ENCODE measurements at places on chromosomes 6 and 20.
A peak's percentile ranks its signal among the peaks of the same experiment; 100 is the strongest.

- DNase-seq, result no peak
Observed at GRCh38 chr6:123589317-123589716, 47.4 kb downstream of the TRDN start.

DNA sequence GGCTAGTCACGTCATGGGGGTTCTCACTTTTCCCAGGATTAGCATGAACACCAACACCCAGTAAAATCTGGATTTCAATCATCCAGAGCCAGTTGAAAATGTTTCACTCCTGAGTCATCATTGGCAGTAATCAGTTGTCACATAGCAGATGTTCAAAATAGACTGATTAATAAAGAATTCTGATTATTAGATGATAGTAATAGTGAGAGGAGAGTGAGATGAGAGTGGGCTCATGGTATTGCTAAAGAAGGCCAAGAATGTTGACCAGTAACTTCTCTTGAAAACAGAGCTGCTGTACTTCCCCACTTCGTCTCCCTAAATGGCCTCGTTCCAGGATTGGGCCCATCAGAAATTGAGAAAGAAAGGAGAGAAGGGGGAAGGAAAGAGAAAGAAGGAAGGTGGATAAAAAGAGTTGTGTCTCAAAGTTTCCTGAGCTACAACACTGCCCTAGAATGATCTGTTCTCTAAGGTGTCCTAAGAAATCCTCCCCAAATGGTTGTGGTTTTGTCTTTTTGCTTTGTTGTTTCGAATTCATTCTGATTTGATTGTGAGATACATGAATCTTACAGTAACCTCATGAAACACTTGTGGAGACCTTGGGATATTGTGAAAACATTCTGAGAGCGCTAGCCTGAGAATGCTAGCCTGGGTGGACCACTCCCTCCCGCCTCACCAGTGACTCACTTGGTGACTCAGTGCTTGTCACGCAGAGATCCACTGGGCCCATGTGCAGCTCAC is 502.2 kb upstream of the JARID2 start:
- DNase-seq, result no peak

DNA sequence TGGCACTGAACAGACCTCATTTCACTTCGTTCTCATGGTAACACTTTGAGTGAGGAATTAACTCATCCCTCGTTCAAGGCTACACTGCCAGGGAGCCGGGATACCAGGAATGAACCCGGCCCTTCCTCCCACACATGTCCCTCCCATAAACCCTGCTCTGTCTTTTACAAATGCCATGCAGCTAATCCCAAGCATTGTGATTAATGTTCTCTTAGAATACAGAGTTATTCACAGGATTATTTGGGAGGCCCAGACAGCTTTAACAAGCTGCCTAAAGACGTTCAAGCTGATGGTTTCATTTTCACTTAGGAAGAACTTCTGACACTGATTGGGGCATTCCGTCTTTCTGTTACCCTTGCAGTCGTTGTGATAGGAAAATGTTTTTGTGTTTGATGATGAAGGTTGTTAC is 42.5 kb upstream of the CD83 start:
- DNase-seq, result no peak

DNA sequence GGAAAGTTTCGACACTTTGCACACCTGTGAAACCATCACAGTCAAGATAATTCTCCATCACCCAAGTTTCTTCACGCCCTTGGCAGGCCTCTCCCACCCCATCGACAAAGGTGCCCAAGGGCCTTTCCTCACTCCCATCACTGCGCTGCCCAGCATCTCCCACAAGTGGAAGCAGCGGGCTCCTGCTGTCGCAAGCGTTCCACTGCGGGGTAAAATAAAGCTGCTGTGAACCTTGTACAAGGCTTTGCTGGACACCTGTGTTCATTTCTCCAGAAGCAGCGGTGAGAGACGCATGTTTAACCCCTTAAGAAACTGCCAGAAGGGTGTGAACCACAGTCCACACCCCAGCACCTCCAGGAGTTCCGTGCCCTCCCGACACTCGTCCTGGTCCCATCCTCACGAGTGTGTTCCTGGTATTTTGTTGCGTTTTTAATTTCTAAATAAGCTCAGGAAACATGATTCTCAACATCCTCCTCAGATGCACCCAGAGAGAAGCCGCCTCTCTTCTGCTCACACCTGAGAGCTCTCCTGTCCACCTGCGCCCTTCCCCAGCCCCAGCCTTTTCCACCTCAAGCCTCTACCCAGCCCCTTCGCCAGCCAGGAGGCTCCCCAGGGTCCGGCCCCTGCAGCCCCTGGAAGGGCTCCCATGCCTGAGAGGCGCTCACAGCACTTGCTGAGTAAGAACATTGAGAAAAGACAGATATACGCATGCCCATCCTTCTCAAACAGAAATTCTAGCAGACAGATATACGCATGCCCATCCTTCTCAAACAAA is 97.5 kb downstream of the TAF4 start:
- no peak for DNase-seq

- no peak for DNase-seq
Observed at GRCh38 chr20:40843251-40843650, 154.2 kb upstream of the MAFB start.

DNA sequence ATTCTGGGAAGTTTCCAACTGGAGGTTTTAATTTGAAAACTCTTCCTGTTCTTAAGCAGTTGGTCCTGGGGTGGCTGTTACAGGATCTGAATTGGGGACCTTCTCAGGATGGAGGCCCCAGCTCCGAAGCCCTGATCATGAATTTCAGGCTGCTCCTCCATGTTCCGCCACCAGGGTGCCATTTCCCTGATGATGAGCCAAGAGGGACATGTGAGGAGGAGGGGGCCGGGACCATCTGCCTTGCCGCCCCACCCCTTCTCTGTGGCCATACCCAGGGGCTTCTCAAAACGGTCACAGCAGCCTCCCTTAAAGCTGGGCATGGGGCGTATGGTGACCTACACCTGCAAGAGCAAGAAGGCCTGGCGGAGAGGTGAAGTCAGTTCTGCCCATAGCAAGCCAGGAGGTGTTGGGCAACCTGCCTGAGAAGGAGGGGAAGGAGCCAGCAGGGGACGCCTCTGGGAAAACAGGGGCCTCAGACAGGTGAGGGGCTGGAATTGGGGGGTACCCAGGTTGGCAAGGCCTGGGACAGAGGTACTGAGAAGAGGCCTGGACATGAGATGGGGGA is 3.6 kb upstream of the BAK1 start:
- DNase-seq, result no peak

GRCh38 chr6:146286961-146287360 is 256.7 kb upstream of the RAB32 start:
- no peak for DNase-seq

DNA sequence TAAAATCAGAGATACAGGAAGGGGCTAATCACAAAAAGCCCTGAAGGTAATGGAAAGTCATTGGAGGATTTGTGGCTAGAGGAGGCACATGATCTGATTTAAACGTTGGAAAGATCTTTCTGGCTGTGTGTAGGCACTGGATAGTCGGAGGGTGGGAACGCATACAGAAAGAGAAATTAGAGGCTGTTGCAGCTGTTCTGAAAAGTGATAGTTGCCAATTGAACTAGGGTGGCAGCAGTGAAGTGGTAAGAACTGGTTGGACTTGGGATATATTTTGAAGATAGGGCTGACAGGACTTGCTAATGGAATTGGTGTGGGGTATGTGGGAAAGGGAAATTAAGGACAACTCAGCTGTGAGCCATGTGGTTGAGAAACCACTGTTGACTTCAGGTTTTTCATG is 223.6 kb downstream of the OGFRL1 start:
- DNase-seq, result no peak

DNA sequence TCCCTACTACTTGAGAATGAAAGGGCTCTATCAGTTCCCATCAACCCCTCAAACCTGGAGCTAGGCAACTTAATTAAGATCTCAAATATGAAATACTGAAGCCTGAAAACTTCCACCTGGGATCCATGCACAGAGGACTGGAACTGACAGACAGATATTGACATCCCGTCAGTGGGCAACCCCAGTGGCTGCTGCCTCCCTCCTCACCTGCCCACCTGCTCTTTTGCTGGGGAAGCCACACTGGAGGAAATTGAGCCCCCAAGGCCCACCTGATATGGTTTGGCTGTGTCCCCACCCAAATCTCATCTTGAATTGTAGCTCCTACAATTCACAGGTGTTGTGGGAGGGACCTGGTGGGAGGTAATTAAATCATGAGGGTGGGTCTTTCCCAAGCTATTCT is 192.8 kb downstream of the LRFN2 start:
- no peak for DNase-seq

GRCh38 chr6:85419046-85419759 is 30.7 kb upstream of the NT5E start:
- DNase-seq, result peak; percentile 59
